ENCODE measurements at places on chromosomes 4 and X. TPM values are rescaled to one million over a fixed set of nuclear protein-coding genes. Genes with fewer than 3 reads are reported as not detected.

Gene FRG1
- polyA plus RNA-seq, result 51.4 TPM

Gene SH3D19
- 59.8 TPM for polyA plus RNA-seq

Gene SOD3
- 19.1 TPM for polyA plus RNA-seq

Gene C4orf36
- polyA plus RNA-seq, result 10.2 TPM

Gene TMPRSS11D
- 0.11 TPM for polyA plus RNA-seq

Gene SPANXD
- polyA plus RNA-seq, result not detected

Gene STIM2
- 53.2 TPM for polyA plus RNA-seq

Gene DDX60
- 23.7 TPM for polyA plus RNA-seq

Gene MAML3
- 17.7 TPM for polyA plus RNA-seq

Gene PDZD4
- polyA plus RNA-seq, result 8.3 TPM

Gene TRMT10A
- polyA plus RNA-seq, result 14.0 TPM

Gene AKAP14
- 4.8 TPM for polyA plus RNA-seq

Gene PHOX2B
- polyA plus RNA-seq, result not detected

Gene GPC4
- polyA plus RNA-seq, result 52.9 TPM

Gene ZXDA
- 6.1 TPM for polyA plus RNA-seq

Gene SOWAHB
- 3.3 TPM for polyA plus RNA-seq

Gene CTBP1
- 93.9 TPM for polyA plus RNA-seq

Gene ZNF157
- 1.1 TPM for polyA plus RNA-seq

Gene GPR101
- polyA plus RNA-seq, result not detected

Gene SMPX
- polyA plus RNA-seq, result 8.8 TPM

Gene SATL1
- 0.66 TPM for polyA plus RNA-seq

Gene TCP11X2
- 0.17 TPM for polyA plus RNA-seq

Gene IL13RA2
- polyA plus RNA-seq, result 0.24 TPM

Gene ZAR1
- polyA plus RNA-seq, result not detected

Gene BEX1
- polyA plus RNA-seq, result 13.9 TPM

Gene MAMLD1
- 14.3 TPM for polyA plus RNA-seq

Gene NALF2
- 0.09 TPM for polyA plus RNA-seq

Gene IL2
- not detected for polyA plus RNA-seq

Gene PDLIM3
- 12.9 TPM for polyA plus RNA-seq

Gene NUDT11
- 7.0 TPM for polyA plus RNA-seq
